ENCODE measurements at places on chromosomes 7 and 10. TPM values are rescaled to one million over a fixed set of nuclear protein-coding genes. Genes with fewer than 3 reads are reported as not detected.
A peak's percentile ranks its signal among the peaks of the same experiment; 100 is the strongest.

DNA sequence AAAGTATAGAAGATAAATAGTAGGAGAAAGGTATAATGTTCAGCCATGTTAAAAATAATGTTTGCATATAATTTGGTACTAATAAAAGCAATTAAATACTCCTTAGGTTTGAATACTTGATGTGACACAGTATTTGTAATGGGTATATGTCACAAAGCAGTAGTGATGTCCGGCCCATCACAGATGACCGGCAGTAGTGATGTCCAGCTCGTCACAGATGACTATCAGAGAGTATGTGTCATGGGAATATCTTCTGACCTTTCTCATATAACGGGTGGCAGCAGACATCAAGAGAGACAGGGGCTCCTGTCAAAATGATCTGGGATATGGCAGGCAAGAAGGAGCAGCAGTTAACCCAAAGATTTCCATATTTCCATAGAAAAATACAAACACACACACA, 477.4 kb upstream of the KLF6 start:
- no peak for DNase-seq

DNA sequence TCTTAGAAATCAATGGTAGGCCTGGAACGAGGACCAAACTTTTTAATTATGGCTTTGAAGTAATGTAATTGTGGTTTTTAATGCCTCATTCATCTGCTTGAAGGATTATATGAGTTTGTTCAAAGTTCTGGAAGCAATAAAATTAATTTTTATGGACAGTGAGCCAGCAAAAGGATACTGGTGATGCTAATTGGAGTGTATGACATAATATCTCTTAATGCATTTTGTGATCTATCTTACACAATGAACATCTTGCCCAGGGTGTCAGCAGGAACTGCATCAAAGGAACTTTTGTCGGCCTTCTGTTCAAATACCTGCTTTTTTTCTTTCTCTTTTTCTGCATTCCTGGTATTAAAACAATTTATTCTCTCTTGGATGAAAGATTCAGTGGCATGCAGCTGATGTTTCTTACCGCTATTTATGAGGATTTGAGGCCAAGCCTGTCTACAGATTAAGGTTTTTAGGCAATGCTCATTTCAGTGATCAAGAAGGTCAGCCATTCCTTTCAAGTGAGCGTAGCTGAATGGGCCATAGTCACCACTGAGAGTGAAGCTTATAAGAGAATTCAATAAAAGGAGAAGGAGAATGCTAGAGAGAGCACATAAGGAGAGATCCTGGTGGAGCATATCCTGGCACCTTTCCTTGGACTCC, 974.8 kb downstream of the SORCS3 start:
- no peak for DNase-seq

- DNase-seq: no peak
These were observed 307.9 kb upstream of the AOAH start for GRCh38 chr7:37032258-37032601.

Gene TMEM270
- not detected for total RNA-seq

Gene CCL26
- not detected for total RNA-seq

DNA sequence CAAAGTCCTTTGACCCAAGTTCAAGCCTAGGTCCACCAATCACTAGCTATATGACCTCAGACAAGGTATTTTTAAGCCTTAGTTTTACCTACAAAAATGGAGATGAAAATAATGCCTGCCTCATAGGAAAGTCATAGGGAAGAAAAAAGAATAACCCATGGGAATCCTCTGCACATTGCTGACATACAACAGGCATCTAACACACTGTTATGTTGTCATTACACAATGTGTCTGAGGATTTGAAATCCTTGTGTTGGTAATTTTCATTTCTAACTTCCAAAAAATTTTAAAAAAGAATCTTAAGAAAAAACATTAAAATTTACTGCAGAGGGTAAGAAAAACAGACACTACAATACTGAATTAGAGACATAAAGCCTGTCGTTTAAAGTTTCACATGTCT, 5.7 kb downstream of the ANK3 start:
- no peak for DNase-seq

GRCh38 chr7:129612112-129613015, 844 bp downstream of the NRF1 start:
- DNase-seq: peak; percentile 39

GRCh38 chr7:111508387-111508786, 53.9 kb downstream of the IMMP2L start:
- no peak for DNase-seq

DNA sequence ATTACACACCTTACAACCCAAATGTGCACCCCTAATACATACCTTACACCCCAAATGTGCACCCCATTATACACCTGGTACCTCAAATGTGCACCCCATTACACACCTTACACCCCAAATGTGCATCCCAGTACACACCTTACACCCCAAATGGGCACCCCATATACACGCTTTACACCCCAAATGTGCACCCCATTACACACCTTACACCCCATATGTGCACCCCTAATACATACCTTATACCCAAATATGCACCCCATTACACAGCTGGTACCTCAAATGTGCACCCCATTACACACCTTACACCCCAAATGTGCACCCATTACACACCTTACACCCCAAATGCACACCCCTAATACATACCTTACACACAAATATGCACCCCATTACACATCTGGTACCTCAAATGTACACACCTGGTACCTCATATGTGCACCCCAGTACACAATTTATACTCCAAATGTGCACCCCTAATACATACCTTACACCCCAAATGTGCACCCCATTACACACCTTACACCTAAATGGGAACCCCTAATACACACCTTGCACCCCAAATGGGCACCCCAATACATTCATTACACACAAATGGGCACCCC, 106.3 kb downstream of the KLF6 start:
- DNase-seq: no peak

Gene MYH16
- not detected for total RNA-seq

DNA sequence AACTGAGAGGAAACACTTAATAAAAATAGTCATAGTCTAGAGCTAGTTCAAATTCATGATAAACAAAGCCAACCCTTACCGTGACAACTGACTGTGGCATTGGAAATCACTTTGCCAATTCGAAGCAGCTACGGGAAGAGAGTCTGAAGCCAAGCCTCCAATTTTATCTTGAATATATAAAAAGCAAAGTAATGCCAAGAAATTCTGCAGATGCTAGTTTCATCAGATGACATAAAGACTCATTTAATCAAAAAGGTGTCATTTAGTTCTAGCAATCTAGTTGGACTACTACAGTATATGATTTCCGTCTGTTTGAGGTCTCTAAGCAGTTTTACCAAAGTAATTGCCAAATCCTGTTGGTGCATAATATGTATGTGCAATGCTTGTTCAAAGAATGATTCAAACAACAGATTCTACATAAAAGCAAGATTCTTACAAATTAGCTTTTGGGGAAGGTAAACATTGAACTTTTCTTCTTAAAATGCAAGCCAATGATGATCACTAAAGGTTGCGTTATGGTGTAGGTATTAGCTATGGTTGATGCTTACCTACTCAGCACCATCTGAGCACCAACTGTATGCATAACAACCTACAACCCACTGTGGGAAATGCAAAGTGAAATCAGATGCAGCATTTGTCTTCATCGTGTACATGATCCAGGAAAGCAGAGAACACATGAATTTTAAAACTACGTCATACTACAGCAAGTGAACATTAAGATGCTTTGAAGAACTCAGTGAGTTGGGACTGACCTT, 2.8 kb downstream of the FAM171A1 start:
- DNase-seq: no peak

Gene ADRB1
- total RNA-seq: 0.18 TPM

DNA sequence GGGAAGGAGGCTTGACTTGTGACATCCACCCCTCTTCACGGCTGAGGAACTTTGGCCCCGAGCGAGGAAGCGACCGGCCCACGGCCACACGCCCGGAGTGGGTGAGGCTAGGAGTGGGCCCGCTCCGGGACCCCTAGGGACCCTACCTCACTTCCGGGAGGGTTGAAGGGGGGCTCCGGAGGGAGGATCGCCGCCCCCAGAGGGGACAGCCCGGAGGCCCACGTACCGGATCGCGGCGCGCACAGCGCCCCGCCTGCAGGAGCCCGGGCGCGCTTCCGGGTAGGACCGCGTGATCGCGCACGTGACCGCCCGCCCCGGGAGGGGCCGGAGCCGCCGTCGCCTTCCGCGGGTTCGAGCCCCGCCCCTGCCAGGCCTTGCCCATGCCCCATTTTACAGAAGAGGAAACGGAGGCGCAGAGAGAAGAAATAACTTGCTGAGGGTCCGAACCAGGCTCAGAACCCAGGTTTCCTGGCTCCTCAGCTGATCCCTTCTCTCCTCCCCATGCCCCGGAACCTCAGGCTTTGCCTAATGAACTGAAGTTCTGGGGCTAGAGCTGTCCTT, at the start of gene HPS1:
TSS of gene HPS1 (minus strand) at position 275 of the 561 bp plus-strand sequence. CDS start 3,695 bp downstream, outside the sequence.
- peak; percentile 60 for DNase-seq

- no peak for DNase-seq
These were observed 147.2 kb downstream of the AKR1D1 start for GRCh38 chr7:138223402-138223879.

DNA sequence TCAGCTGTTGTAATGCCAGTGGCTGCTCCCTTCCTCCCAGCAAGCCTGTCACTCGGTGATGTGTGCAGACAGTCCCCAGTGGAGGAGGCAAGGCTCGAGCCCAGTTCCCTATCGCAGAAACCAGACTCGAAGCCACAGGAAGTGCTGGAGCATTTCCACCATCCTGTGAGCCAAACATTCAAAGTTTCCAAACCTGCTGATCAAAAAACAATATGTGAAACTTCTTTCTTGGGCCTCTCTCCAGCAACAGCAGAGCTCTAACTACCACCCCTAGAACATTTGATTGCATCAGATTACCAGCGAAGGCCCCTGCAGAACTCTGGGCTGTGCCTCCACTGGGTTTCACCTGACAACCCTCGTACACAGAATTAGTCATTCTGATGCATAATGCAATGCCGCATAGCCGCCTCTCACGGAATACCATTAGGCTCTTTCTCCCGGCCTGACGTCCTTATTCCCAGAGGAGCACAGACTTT, 94.0 kb downstream of the ELMO1 start:
- no peak for DNase-seq

- DNase-seq: no peak
These were observed 132.6 kb downstream of the CELF2 start for GRCh38 chr10:11150231-11150731.

GRCh38 chr7:92727755-92728154, 108.6 kb downstream of the CDK6 start:
- DNase-seq: no peak

- no peak for DNase-seq
These were observed 387.1 kb downstream of the IPMK start for GRCh38 chr10:57880446-57881227.

DNA sequence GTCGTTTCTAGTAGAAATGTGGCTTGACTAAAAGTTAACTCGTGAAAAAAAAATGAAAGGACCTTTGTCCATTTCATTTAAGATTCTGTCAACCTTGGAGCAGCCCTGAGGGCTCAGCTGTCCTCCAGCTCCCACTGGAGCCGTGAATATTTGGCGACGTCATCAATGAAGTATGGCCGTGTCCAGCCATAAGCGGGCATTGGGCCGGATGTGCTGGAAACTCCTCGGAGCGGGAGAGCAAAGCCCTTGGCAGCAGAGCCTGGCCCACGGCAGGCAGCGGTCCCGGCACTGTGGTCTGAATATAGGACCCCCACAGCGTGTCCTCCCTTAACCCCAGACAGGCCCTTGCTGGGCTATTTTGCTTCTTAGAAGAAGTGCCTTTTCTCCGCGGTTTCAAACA, 50.0 kb downstream of the JAKMIP3 start:
- DNase-seq: peak; percentile 18

Gene ZNF467
- total RNA-seq: 38.0 TPM

- DNase-seq: no peak
These were observed 18.6 kb downstream of the OCM2 start for GRCh38 chr7:97971120-97971989.

GRCh38 chr10:43259213-43259991, 7.5 kb downstream of the RASGEF1A start:
- DNase-seq: no peak

DNA sequence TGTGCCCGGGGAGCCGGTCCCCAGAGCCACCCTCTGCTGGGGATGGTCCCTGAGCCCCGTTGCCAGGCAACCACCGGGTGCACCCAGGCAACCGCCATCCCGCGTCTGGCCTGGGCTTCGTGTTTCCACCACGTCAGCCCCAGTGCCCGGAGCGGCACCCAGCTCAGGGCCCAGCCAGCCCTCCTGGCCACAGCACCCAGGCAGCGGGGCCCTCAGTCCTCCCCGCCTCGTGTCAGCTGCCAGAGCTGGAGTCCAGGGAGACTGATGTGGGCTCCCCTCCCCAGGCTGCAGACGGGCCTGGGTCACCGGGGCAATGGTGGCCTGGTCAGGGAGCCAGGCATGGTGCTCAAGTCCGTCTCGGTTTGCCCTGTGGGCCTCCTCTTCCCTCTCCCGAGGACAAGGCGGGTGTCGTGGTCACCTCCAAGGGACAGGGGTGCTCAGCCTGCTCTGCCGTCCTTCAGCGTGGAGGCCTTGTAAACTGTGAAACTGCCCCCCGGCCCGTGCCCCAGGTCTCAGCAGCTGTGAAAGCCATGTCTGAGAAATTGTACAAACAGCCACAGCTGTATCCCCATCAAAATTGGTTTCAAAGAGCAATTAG, 72.5 kb downstream of the MICALL2 start:
- no peak for DNase-seq

Gene ARHGEF5
- total RNA-seq: 37.4 TPM

Gene CUX1
- total RNA-seq: 158 TPM

Gene PRRT4
- total RNA-seq: 9.5 TPM

DNA sequence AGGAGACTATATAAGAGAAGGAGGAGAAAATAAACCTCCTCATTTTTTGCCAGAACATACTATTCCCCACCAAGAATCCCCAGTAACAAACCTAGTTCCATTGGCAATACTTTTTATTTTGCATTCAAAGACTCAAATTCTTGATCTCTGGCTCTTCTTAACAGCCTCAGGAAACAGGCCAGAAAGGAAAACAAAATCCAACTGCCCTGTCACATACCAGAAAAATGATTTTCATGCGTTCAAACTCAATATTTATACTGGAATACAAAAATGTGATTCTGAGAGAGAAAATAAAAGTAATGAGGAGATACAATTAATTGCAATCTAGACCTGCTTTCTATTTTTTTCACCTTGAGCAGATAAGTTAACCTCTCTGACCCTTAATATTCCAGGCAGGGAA, 435.9 kb upstream of the AUTS2 start:
- no peak for DNase-seq

Gene MOGAT3
- total RNA-seq: not detected

Gene SEMA4G
- total RNA-seq: 22.2 TPM

- no peak for DNase-seq
These were observed 102.6 kb upstream of the GPR26 start for GRCh38 chr10:123563581-123563855.

GRCh38 chr7:6630007-6630849, 6.9 kb upstream of the ZNF316 start:
- DNase-seq: no peak

Gene FBXL13
- 3.6 TPM for total RNA-seq

GRCh38 chr7:145850636-145851035, 266.0 kb upstream of the CNTNAP2 start:
- no peak for DNase-seq

Gene ENTPD1
- 1.1 TPM for total RNA-seq

DNA sequence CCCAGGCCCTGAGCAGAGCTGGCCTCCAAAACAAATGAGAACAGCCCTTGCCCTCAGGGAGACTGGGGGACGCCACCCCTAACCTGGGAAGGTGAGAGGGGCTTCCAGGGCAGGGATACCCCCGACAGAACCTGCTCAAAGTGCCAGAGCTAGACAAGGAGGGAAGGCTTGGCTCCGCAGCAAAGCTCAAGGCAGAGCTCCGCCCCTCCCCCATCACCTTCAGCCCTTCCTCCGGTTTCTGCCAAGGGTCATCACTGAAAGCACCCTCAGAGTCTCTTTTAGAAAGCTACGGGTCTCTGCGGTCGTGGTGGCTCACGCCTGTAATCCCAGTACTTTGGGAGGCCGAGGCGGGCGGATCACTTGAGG, 73.4 kb upstream of the CUX1 start:
- DNase-seq: no peak

Measured in mesothelial cell of epicardium (in vitro differentiated cells).